ENCODE measurements at places on chromosomes 1 and 21.

DNA sequence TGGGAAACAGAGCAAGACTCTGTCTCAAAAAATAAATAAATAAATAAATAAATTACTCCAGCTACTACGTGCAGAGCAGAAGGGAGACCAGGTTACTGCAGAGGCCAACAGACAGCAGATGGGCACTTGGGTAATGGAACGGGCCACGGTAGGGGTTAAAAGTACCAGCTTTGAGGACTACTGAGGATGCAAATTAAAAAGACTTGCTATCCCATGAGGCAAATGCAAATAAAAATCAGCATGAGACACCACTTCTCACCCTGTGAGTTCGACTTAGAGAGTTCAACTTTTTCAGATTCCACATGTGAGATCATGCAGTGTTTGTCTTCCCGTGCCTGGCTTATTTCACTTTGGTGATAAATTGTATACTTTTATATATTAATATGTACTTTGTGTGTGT is 6.6 kb downstream of the SLC2A5 start:
- no peak for DNase-seq

DNA sequence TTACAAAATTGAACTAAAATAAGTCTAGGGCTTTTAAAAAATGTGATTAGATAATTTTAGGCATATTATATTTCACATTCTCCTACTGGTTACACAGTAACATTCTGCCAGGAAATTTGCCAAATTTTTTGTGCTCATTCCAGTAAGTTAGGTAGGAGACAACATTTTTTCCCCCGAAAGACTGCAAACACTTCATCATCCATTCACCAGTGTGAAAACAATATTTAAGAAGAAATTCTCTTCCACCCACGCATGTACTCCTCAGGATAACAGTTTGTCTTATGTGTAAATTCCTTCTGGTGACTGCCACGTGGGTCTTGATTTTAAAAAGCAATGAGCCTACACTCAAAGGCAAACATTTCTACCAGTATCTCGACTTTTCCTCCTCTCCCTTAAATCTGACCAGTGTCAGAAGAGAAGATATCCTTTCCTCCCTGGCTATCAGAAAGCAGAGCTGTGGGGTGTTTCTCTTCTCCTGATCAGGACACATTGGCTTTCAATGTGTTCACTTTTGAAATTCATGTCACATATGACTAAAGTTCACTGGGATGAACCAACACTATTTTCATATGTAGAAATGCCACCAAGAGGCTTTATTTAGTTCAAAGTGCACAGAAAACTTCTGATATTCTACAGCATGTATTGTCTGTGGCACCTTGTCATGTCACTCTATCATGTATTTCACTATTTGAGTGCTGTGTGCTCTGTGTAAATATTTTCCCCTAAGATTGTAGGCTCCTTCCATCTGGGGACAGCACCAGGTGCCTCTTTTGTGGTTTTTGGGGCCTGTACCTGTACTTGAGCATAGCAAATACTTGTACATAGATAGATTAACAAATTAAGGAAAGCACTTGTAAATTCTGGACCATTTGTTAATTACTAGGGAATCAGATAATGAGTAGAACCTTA is 38.6 kb downstream of the LHX9 start:
- no peak for DNase-seq

GRCh38 chr1:28885977-28886730 is 28.2 kb upstream of the EPB41 start:
- DNase-seq: no peak

DNA sequence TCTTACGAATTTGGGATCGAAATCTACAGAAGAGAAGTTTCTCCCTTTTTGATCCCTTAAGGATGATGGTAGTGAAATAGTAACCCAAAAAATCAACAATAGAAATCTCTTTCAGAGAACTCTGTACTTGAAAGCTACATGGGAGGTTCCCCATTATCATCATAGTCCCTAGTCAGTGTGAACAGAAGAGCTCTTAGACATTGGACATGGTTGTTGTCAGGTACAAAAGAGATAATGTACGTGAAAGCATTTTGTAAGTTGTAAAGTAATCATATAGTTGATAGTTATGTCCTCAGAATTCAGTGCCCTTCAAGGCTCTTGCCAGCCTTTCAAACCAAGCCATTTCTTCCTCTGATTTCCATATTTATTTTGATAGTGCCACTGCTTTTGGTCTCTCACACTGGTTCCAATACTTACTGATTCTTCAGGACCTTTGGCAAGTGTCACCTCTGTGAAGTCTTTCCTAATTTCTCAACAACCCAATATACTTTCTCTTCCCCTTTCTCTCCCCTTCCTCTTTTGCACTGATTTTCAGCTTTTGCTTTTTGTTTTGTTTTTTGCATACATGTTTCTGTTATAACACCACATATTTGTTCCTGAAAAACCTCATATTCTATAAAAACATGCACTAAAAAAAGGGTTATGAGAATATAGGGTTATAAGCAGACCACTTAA is 22.4 kb downstream of the VPS45 start:
- DNase-seq: no peak

GRCh38 chr1:1435911-1436629 is 580 bp downstream of the VWA1 start:
- DNase-seq: no peak

GRCh38 chr1:10208537-10208936 is 1.8 kb upstream of the KIF1B start:
- DNase-seq: no peak

GRCh38 chr1:15500184-15501178 is 23.5 kb downstream of the CASP9 start:
- no peak for DNase-seq

GRCh38 chr1:59128239-59128736 is 168.6 kb upstream of the FGGY start:
- DNase-seq: no peak

DNA sequence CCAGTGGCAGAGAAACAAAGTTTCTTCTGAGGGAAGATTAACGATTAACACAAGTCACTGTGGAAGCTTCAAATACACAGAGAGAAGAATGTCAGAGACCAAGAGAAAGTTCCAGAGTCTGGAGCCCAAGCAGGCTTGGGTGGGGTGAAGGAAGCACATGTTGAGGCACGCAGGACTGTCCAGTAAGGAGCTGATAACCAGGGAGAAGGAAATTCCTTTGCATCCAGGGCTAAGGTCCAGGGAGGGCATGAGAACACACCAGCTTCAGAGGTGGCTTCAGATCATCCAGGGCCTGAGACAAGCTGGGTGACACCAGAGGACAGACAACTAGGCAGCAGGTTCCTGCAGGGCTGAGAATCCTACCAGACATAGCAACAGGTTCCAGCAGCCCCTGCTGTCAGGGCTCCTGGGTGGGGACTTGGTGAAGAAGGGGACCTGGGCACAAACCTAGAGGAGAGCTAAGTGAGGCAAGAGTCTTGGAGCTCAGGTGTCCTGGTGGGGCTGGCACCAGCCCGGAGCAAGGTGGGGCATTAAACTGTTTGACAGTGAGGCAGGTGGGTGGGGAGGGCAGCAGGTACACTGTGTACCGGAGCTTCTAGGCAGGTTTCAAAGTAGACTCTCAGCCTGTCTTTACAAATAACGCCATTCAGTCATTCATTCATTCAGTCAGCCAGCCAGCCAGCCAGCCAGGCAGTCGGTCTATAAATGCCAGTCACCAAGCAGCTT is 2.6 kb upstream of the SPRR1A start:
- DNase-seq: peak; percentile 2

DNA sequence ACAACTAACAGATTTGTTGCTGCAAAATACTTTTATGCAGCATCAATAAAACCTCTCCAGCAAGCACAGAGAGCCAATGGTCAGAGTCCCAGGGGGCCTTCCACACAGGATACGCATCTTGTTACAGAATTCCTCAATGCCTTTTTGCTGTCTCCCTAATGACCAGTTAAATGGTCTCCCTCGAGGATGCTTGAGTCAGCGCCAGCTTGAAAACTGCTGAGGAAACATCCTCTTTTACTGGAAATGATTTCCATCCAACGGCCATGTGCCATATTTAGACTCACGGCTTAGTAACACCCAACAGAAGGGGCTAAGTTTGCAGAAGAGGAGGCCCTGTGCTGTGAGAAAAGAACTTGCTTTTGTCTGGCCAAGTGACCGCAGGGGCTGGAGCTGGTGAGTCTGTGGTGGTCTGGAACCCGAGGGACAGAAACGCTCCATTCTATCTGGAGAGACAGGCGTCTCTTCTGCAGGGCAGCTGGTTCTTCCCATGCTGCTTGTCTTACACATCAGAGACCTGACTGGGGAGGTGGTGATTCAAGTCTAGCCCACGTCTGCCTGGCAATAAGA is 496.4 kb downstream of the SETD4 start:
- DNase-seq: peak; percentile 97

GRCh38 chr1:223087291-223088255 is 55.5 kb downstream of the TLR5 start:
- DNase-seq: no peak

- no peak for DNase-seq
Measured at GRCh38 chr1:219119839-219120238, 53.8 kb upstream of the LYPLAL1 start.

- DNase-seq: no peak
Measured at GRCh38 chr1:65360648-65361047, 51.3 kb downstream of the DNAJC6 start.

DNA sequence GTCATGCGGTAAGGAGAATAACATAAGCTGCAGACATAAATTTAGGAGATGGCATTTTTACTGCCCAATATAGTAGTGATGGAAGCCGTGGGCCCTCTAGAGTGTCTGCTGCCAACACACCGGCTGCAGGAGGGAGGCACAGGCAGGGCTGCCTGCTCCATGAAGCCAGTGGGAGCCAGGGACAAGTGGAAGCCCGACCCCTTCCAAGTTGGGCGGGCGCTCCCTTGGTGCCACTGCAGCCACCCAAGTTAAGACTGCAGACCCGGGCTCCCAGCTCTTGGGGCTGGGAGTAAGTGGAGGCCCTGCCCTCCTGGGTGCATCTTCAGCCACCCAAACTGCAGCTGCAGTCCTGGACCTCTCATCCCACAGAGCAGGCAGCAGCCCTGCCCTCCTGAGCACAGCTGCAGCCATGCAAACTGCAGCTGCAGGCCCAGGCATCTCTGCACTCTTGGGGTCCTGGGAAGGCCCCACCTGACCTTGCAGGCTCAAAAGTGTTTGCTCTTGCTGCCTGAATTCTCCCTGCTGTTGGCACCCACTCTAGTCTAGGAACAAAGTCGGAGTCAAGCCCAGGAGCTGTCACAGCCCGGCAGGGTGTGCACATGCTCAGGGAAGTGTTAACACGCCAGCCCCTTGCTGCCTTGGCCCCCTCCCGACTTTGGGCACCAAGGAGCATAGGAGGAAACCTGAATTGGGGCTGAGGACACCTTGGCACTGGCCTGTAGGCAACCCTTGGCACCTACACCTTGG is 437.2 kb upstream of the PRMT6 start:
- no peak for DNase-seq

DNA sequence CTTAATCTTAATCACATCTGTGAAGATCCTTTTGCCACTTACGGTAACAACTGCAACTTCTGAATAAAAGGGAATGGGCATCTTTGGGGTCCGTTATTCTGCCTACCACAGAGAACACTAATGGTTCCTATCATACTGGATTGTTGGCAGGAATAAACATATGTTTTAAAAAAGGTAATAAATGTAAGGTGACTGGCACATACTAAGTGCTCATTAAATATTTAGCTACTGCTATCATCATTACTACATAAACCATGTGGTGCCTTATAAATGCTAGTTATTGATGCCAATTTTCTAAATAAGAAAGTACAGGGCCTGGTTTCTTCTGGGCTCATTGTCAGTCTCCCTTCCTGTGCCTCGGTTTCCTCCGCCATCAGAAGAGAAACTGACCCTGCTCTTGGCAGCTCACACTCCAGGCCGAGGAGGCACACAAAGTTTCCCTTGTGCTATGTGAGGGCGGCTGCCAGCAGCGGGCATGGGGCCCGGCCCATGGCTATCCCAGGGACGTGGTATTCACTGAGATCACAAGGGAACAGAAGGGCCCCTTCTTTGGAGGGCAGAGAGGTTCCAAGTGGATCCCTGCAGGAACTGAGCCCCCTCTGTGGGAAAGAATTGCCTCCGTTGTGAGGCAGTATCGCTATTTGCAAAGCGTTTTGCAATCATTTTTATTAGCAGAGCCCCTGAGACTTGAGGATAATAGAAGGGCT is 26.2 kb downstream of the NAV1 start:
- DNase-seq: no peak

- DNase-seq: no peak
Measured at GRCh38 chr1:157753611-157754010, 23.3 kb downstream of the FCRL2 start.

DNA sequence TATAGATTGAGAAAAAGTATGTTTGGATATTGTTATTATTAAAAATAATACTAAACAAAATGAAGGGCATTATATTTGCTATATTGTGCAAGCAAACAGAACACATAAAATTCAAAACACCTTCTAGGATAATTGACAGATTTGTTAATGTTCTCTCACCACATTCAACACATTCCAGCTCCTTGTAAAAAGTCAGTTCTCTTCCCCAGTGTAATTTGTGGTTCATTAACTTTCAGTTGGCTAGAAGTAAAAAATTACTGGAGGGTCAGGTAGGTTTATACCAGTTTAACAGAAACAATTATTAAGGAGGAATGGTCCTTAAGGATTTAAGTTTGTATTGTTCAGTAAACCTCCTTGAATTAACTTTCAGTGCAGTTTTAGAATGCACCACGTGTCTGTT is 1235.3 kb upstream of the ADGRL2 start:
- no peak for DNase-seq

DNA sequence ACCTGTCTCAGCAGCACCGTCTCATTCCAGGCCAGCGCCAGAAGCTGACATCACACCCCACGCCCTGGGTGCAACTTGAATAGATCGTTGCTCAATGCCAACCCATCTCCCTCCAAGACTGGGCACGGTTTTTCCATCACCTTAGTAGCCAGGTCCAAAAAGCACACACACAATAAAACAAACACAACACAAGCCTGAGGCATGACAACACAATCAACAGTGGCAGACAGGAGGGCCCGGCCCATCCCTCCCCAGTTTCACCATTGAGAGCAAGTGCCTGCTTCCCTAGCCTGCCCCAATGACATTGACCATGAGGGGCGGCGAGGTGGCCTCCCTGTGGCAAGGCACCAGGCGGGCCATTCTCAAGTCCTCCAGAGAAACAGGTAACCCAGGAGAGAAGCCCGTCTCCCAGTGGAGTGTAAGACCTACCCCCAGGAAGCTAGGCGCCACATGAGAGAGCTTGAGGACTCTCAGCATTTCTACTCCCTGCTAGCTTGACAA is 2.7 kb downstream of the IFFO2 start:
- no peak for DNase-seq

DNA sequence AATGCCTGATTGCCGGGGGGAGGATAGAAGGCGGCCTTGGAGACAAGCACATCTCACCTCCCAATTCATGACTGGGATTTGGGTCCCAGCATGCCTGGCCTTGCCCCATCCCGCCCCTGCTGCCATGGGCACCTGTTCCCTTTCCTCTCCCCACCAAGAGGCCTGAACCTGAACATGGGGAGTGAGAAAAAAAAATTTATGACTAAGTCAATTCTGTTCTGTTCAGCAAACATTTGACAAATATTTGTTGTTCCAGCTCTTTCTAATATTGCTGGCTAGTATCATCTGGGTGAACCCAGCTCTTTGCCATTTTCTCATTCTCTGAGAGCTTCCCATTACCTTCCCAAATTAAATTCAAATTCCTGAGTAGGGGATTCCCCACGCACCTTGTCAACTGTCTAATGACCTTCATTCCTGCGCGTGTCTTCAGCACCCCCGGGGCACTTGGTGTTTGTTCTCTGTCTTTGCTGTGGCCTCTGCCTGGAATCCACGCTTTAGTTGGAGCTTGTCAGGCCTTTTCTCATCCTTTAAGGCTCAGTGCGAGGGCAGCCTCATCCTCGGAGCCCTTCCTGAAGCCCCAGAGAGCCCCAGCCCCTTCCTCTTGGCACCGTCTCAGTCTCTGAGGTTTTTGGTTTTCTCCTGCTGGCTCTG is 42.8 kb downstream of the ARHGEF10L start:
- no peak for DNase-seq
